ENCODE measurements at places on chromosomes 4 and X.

DNA sequence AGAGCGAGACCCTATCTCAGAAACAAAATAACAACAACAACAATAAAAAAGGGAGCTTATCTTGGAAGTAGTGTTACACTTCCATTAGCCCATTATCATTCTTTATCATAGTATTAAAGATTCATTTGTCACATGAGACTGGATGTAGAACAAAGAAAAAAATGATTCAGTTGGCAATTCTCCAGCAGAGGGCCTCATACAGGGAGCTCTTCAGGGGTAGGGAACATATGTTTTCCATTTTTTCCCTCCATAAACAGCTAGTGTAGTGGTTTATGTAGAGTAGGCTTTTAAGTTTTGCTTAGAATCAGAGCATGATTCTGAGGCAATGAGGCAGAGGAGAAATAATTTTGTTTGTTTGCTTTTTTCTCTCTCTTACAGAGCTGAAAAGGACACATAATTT is 5.8 kb downstream of the CPE start:
- no peak for DNase-seq

DNA sequence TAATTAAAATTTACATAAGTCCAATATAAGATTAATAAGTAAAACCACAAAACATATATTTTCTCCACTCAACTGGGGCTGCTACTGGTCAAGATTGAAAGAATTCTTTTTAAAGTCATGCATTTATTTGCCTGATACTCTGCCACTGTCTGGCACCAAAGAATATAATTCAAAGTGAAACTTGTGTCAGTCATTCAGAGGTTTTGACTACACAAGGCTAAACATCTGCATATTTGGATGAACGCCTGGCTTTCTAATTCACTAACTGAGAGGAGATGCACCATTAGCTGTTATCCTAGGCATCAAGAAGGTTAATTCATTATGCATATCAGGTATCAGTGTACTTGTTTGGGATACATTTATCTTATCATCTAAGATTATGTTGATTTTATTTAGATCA is 598.5 kb downstream of the CENPC start:
- DNase-seq = no peak

DNA sequence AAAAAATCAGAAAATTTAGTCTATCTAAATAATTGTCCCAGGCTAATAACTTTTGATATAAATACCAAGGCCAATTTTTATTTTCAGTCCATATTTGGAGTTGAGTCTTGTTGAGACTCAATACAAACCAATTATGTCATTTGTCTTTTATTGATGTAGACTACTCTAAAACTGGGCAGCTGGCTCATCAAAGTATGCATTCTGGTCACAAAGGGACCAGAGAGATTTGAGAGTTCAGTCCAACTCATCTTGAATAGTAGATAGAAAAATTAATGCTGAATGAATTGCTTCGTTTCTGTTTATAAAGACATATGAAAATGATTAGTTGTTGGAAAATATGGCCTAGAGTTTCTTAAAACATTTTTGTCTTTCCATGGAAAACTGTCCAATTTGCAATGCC is 412.5 kb upstream of the KLHL4 start:
- no peak for DNase-seq

GRCh38 chrX:109812236-109812635 is 79.2 kb upstream of the ACSL4 start:
- DNase-seq = no peak

DNA sequence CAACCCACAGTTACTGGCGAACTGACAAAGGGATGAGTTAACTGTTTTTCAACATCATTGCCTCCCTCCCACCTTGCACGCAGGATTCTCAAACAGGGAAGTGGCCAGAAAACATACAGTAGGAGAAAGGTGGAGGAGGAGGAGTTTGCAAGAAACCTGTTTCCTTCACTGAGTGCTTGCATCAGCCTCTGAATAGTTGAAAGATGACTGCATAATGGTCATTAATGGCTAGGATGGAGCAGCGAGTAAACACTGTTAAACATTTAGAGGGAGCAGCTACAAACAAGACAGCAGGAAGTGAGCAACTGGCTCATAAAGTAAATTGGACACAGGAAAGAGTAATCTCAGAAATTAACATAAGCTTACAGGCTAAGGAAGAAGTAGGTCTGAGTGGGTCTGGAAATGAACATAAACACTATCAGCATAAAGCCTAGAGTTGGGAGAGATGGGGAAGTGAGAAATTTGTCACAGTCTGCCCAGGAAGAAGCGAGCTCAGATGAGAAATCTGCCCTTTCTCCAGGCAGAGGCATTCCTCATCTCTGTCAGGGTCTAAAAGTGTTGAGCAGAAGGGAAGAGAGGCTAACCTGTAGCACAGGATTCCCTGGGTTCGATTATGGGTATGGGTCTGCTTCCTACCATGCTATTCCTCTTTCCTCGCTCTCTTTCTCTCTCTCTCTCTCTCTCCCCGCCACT is 38.6 kb downstream of the TRPC5OS start:
- DNase-seq = no peak

DNA sequence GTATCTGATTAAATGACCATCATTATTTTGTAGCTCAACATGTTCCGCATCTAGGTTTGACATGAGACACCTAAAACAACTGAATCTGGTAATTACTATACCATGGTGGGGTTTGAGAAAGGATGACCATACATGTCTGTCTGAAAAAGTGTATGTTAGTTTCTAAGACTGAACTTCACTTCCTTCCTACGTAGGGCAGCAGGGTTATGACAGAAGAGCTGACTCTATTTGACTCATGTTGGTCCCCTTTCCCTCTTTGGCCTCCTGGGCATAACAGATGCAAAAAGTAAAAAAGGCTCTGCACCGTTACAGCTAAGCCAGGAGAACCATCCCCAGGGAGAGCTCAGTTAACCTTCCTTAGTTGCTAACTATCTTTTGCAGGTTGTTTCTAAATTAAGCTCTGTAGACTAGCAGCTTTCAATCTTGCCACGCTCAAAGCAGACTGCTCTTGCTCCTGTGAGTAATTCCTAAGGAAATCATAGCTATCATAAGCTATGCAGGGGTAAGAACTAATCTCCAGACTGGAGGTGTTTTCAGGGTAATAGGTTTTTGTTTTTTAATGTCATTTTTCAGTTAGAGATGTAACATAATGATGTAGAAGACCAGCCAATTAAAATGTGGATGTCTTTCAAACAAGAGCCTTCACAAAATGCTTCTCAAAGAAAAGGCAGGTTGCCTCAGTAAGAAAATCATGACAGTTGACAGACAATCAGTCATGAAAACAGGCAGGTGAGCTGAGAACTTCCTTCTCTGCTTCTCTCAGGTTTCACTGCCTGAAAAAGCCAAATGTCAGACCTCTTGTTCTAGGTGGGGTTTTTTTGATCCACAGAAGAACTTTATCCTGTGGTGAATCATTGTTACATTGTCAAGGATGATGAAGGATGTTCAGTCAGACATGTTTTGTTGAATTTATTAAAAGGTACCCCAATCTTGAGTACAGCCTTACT is 66.9 kb upstream of the DAPP1 start:
- DNase-seq = no peak

GRCh38 chr4:153023692-153024394 is 87.7 kb downstream of the FHDC1 start:
- no peak for DNase-seq

DNA sequence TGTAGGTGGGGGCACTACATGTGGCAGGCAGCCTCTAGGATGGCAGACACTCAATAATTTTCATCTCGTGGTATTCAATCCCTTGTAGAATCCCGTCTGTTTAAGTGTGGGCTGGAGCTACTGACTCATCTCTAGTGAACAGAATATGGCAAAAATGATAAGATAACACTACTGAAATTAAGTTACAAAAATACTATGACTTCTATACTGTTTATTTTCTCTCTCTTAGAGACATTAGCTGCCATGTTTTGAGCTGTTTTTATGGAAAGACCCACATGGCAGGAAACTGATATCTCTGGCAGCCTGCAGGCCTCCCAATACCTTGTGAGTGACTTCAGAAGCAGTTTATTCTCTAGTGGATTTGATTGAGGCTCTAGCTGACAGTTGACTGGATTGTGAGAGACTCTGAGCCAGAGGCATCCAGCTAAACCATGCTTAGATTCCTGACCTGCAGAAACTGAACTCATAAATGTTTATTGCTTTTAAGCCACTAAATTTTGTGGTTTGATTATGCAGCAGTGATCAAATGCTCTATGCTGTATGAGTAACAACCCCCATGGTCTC is 298.8 kb upstream of the CTSO start:
- no peak for DNase-seq

DNA sequence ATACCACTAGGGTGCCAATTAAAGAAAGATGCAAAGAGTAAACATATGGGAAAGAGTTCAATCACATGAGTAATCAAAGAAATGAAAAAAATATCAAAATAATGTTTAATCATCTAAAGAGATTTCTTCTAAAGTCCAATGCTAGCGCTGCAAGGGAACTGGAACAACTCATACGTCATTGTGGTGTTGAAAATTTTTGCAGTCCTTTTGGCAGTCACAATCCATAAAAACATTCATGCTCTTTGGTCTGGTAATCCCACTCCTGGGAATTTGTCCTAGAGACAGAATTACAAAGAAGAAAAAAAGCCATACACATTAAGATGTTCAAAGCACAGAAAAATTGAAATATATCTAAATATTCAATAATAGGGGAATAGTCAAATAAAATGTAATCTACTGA is 4.6 kb downstream of the P2RY4 start:
- no peak for DNase-seq

GRCh38 chr4:87153078-87153870 is 67.1 kb downstream of the KLHL8 start:
- no peak for DNase-seq

DNA sequence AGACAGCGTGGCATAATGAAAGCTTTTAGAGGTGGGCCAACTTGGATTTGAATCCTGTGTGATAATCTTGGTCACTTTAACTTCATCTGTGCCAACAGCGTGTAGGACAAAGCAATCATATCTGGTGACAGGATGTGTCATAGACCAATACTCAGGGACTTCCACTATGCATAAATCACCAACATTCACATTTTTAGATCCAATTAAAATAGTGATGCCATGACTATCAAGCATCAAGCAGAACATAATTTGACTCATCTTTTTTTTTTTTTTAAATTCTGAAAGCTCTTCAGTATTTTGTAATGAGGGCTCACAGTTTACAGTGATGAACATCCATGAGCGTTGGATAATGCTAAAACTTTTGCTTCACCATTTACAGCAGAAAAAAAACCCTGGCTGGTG is 27.3 kb upstream of the RAPGEF2 start:
- DNase-seq = no peak

All from CD4-positive, alpha-beta T cell (primary cell).